Activated naive CD8-positive, alpha-beta T cell treated with anti-CD3 and anti-CD28 coated beads for 36 hours (primary cell): ENCODE measurements at places on chromosomes 3 and 15.

- no peak overlapping the region for H3K4me3 ChIP-seq
- no peaks in the 10 kb centered on the region for H3K27me3 ChIP-seq
- H3K36me3 ChIP-seq = no peaks in the 10 kb centered on the region
- H3K27ac ChIP-seq = no peak overlapping the region
Measured at GRCh38 chr3:4231041-4231440, 72.1 kb upstream of the SETMAR start.

- H3K36me3 ChIP-seq = peaks cover 8% of the 10 kb centered on the region
- peak; percentile 2 for DNase-seq
- peaks cover 51% of the 10 kb centered on the region for H3K4me1 ChIP-seq
- peak overlapping the region; percentile 69 for H3K27ac ChIP-seq
Measured at GRCh38 chr3:59935025-59935424, 885.2 kb upstream of the CFAP20DC start.

GRCh38 chr3:191961529-191961928 is 500.6 kb downstream of the PYDC2 start:
- DNase-seq = no peak
- H3K36me3 ChIP-seq = no peaks in the 10 kb centered on the region
- no peaks in the 10 kb centered on the region for H3K4me1 ChIP-seq
- H3K27me3 ChIP-seq = no peaks in the 10 kb centered on the region

- no peak overlapping the region for H3K4me3 ChIP-seq
- no peaks in the 10 kb centered on the region for H3K27me3 ChIP-seq
- no peak overlapping the region for H3K27ac ChIP-seq
- H3K4me1 ChIP-seq = peaks cover 2% of the 10 kb centered on the region
- H3K36me3 ChIP-seq = peaks cover 3% of the 10 kb centered on the region
Measured at GRCh38 chr3:156834962-156835535, 8.9 kb downstream of the LEKR1 start.

DNA sequence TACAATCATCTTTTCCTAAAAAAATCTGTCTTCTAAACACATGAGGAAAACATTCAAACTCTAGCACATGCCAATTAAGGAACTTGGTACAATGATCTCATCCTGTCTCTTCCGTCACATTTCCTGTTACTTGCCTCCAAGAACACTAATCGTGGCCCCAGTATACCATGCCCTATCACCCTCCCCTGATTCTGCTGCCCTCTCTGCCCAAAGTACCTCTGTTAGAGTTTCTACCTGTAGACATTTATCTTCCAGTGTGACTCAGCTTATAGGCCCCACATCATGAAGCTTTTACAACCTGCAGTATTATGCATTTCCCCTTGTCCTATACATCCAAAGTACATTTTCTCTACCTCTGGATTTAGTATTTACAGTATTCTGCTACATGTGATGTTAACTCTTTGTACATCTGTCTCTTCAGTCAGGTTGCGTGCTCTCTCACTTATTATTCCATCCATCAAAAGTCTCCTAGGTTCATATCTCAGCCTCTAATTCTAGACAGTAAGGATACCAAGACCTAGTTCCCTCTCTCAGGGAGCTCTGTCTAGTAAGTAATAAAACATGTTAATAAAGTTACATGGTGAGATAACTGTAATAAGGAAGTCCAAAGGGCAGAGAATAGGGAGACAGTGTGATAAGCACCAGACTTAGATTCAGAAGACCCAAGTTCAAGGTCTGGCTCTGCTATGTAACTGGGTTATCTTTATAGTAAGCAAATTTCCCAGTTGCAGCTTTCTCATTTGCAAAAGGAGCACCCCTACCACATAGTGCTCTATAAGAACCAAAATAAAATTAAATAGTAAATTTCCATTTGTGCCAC is 8.9 kb upstream of the SEMA6D start:
- no peak for DNase-seq
- H3K4me1 ChIP-seq = no peaks in the 10 kb centered on the region
- H3K27me3 ChIP-seq = peaks cover 15% of the 10 kb centered on the region
- H3K36me3 ChIP-seq = no peaks in the 10 kb centered on the region

GRCh38 chr3:30107531-30107930 is 498.9 kb upstream of the TGFBR2 start:
- no peak overlapping the region for H3K4me3 ChIP-seq
- no peaks in the 10 kb centered on the region for H3K36me3 ChIP-seq
- H3K27ac ChIP-seq = no peak overlapping the region
- no peaks in the 10 kb centered on the region for H3K4me1 ChIP-seq

GRCh38 chr3:56975567-56975966 is 84.9 kb upstream of the SPATA12 start:
- no peak for DNase-seq
- H3K4me1 ChIP-seq = peaks cover 7% of the 10 kb centered on the region
- no peaks in the 10 kb centered on the region for H3K36me3 ChIP-seq
- no peak overlapping the region for H3K27ac ChIP-seq

DNA sequence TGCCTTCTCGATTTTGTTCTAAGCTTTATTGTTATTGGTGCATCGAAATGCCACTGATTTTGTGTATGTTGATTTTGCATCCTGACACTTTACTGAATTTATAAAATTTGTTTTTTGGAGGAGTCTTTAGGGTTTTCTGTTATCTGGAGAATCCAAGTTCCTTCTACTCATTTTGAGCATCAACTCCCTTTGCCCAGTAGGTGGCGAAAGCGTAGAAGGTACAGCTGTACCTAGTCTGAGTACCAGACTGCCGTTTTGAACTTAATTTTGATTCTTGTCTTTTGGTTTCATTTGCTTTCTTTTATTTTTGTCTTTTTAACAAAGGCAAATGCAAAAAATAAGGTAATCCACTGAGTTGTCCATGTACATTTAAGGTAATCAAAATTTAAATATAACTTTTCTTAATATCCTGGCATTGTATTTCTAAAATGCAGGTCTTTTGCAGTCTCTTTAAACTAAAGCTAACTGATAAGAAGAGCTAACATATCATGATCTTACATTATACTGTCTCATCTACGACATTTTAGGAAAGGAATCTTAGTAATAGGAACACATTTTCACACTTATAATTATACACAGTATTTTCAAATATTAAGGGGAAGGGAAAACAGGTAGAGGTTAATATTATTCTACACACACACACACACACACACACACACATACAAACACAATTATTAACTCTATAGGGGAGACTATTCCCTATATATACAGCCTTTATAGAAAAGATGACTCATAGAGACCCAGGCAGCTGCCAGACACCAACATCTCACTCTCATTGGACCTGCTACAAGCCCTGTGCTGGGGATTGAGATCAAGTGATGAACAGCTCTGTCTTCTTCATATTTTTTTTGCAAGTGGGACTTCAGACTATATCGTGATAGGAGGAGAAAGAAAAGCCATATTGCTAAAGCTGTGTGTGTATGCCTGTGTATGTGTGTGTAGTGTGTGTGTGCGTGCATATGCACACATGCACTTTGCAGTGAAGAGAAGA is 71.8 kb downstream of the SYNPR start:
- H3K4me1 ChIP-seq = no peaks in the 10 kb centered on the region
- H3K36me3 ChIP-seq = no peaks in the 10 kb centered on the region
- H3K27ac ChIP-seq = no peak overlapping the region
- no peak overlapping the region for H3K4me3 ChIP-seq
- peaks cover 41% of the 10 kb centered on the region for H3K27me3 ChIP-seq

DNA sequence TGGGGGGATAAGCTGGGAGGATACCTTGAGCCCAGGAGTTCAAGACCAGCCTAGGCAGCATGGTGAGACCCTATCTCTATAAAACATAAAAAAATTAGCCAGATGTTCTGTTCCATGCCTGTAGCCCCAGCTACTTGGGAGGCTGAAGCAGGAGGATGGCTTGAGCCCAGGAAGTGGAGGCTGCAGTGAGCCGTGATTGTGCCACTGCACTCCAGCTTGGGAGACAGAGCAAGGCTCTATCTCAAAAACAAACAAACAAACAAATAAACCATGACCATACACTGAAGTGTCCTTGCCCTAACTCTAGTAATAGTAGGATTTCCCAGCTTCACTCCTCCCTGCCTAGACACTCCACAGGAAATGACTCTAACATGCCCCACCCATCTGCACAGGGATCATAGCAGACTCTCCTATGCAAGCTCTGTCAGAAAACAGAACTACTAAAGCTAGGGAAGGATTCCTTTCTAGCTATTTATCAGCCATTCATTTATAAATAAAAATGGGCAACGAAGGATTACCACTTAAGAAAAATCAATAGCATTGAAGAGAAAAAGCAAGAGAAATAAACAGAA is 4.6 kb downstream of the ERICH6 start:
- H3K27ac ChIP-seq = no peak overlapping the region
- no peak overlapping the region for H3K4me3 ChIP-seq
- peaks cover 27% of the 10 kb centered on the region for H3K4me1 ChIP-seq

GRCh38 chr15:79004336-79004735 is 59.5 kb upstream of the CTSH start:
- H3K27ac ChIP-seq = no peak overlapping the region
- no peaks in the 10 kb centered on the region for H3K36me3 ChIP-seq
- no peak overlapping the region for H3K4me3 ChIP-seq
- no peaks in the 10 kb centered on the region for H3K27me3 ChIP-seq
- peaks cover 15% of the 10 kb centered on the region for H3K4me1 ChIP-seq

GRCh38 chr3:24405057-24405456 is 89.6 kb downstream of the THRB start:
- no peaks in the 10 kb centered on the region for H3K4me1 ChIP-seq
- H3K27ac ChIP-seq = no peak overlapping the region
- no peak for DNase-seq
